Activated CD8-positive, alpha-beta memory T cell treated with anti-CD3 and anti-CD28 coated beads, Interleukin-2, amount 50 U/mL, for 48 hours (primary cell): ENCODE measurements at places on chromosomes 1 and 21.

DNA sequence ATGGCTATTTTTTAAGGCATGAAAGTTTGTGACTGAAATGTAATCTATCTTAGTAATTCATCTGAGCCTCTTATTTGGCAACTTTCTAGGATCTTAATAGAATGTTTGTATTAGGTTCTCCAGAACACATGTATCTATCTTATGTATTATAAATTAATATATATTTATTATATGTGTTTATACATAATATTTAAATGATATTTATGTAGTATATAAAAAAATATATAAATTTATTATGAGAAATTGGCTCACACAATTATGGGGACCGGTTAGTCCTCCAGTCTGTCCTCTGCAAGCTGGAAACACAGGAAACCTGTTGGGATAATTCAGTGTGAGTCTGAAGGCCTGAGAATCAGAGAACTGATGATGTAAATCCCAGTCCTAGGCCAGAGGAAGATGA lies 155.7 kb downstream of the AMY1C start:
- DNase-seq = no peak

DNA sequence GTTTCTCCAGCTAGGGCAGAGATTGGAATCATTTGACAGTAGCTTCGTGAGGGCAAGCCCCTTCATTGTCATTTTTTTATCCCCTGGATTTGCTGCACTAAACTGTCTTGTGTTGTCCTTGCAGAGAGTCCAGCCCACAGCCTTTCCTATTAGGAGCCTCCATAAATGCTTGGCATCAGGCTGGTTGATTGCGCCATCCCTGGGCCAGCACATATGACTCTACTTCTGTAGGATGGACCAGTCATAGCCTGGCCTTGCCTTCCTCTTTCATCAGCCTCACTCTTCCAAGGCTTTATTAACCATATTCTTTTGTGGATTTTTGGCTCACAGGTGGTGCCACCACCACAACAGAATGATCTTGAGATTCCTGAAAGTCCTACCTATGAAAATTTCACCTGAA lies 31.4 kb downstream of the LY9 start:
- no peak for DNase-seq

DNA sequence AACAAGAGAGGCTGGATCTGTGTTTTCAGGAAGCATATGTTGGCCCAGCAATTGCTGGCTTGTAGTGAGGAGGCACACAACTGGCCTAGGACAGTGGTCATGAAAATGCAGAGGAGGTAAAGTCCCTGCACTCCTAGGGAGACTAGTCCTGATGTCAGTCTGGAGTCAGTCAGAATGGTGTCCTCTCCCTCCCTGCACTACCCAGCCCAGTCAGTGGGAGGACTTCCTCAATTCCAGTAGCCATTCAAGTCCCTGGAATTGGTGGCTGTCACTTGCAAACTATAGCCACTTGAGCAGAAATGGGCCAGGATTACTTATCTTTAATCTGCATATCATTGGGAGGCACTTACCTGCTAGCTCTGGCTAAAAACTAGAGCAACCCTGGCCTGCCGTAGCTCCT lies 18.6 kb downstream of the NDUFS5 start:
- no peak for DNase-seq

DNA sequence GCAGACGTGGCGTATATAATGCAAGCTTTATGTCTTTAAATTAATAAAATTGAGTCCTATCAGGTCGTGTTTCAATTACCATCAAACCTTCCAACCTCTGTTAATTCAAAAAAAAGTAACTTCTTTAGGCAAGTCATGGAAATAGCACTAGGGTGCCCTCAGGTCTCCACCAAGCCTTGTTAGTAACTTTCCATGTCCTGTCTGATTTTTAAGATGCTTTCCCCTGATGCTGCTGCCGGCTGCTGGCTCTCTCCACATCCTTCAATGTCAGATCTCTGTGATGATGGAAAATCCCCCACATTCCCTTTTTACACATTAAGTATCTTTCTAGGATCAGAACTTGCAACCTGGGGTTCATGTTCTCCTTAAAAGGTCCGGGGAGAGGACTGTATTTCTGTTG lies 3.0 kb downstream of the ERG start:
- no peak for DNase-seq

GRCh38 chr1:71269818-71270217 lies 189.0 kb upstream of the ZRANB2 start:
- no peak for DNase-seq

- no peak for DNase-seq
Observed at GRCh38 chr1:160578175-160578524, 1.1 kb downstream of the CD84 start.

- DNase-seq = no peak
Observed at GRCh38 chr1:97824200-97824599, 96.6 kb downstream of the DPYD start.

DNA sequence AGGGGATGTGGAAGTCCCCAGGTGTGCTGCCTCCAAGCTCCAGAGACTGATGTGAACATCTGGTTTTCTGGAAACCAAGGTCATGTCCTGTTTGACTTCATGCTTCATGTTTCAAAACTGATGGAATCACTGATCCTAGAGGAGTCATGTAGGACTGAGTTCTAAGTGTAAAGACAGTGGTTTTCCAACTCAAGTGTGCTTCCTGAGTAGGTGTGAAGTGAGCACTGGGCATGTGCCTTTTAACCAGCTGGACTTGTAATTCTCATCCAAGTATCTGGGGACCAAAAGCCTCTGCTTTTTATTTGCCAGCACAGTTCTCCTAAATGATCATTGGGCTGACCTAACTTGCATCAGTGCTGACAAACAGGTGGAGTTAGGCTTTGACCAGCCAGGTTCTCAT lies 36.9 kb downstream of the ABCA4 start:
- no peak for DNase-seq

DNA sequence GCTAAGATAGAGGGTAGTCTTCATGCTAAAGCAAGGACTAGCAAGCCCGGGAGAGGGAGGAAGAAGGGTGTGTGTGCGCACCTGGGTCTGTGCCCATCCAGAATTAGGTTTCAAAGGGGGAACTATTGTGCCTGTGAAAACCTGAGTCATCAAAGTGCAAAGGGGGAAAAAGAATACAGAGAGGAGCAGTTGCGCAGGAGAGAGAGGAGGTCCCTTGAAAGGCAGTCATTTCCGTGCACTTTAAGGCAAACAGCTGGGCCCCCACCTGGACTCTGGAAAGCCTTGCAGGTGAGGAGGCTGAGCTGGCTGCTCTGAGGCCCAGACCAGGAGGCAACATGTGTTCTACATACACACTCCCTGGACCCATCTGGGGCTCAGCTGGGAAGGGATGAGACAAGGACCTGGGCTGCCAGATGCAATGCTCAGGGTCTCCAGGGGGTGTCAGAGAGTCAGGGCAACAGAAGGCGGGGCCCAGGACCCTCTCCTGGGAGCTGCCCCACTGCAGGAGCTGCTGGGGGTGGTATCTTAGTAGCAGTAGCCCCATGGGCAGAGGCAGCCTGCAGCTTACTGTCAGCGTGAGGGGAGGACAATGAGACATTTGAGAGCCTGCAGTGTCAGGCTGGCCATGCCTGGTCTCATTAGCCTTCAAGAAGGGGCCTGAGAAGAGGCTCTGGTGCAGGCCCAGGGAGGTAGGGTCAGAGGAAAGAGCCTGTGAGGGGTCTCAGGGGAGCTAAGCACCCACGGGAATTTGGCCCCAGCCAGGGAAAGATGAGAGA lies 14.3 kb downstream of the PROK1 start:
- DNase-seq = no peak

GRCh38 chr1:19167140-19167539 lies 42.9 kb downstream of the UBR4 start:
- no peak for DNase-seq

- DNase-seq = no peak
Observed at GRCh38 chr1:197598935-197599334, 176.3 kb downstream of the DENND1B start.

- DNase-seq = no peak
Observed at GRCh38 chr21:31339721-31340120, 4.3 kb downstream of the TIAM1 start.

- DNase-seq = no peak
Observed at GRCh38 chr1:41053316-41053715, 31.8 kb upstream of the SLFNL1 start.

DNA sequence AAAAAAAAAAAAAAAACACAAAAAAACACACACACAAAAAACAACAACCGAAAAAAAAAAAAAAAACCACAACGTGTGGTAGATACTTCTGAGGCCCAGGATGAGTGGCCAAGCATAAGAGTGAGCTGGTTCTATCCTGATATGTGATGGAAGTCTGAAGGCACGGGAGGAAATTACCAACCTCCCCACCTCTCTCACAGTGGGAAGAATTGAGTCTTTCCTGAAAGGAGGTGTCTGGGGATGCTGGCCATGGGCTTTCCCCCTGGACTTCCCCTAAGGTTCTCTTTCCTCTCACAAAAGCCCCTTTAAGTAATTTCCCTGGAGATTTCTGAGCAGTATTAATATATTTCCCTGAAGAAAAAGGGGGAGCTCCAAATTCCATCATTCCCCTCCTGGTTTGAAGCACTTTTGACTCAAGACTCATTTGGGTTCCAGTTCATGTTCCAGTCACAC lies 5.2 kb downstream of the TMCC2 start:
- DNase-seq = peak; percentile 45

- no peak for DNase-seq
Observed at GRCh38 chr1:185058110-185058509, 12.8 kb downstream of the RNF2 start.

DNA sequence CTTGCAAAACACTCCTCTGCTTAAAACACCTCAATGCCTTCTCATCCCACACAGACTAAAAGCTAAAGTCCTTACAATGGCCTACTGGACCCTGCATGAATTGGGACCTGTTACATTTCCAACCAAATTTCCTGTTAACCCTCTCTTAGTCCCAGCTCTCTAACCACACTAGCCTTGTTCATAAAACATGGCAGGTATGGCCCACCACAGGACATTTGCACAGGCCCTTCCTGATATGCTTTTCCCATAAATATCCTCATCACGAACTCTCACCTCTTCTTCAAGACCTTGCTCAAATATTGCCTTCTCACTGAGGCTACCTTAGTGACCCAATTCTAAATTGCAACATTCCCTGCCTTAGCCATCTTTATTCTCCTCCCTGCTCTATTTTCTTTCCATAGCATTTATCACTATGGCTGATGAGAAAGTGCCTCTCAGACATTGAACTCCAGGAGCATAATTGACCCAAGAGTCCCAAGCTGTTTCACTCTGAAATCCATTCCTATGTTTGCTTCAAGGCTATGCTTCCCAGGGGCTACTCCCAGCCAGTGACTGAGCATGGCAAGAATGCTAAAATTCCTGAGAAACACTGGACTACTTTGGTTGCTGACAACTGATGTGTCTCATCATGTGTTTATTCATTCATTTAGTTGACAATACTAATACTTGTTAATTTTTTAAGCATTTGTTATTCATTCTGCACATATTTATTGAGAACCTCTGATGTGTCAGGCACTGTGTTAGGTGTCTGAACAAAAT lies 2.7 kb upstream of the PALMD start:
- DNase-seq = no peak
